ENCODE measurements at places on chromosomes 4 and X.

GRCh38 chr4:54915276-54915675, 210.1 kb downstream of the KDR start:
- DNase-seq, result no peak

DNA sequence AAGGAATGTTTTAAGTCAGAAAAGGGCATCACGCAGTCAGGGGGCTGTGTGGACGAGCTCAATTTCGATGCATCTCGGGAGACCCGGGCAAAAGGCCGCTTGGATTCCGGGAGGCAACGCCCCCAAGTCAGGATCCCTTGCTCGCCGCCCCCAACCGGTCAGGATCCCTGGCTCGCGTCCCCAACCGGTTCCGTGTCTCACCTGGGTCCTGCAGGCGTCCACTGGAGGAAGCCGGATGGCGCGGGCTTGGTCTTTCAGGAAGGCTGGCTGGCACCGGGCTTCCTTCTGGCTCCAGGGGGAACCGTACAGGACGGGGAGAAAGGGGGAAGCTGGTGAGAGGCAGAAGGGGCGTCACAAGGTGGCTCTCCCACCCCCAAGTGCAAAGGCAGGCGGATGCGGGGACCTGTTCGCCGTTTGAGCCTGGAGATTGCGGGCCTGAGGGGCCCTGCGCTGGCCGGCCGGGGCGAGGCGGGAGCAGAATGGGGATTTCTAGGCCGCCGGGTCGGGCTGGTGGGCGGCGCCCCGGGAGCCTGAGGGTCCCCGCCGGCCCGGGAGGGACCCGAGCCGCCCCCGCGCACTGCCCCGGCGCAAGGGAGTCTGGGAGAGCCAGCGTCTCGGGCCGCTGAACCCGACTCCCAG, 84.7 kb downstream of the HPRT1 start:
- no peak for DNase-seq

DNA sequence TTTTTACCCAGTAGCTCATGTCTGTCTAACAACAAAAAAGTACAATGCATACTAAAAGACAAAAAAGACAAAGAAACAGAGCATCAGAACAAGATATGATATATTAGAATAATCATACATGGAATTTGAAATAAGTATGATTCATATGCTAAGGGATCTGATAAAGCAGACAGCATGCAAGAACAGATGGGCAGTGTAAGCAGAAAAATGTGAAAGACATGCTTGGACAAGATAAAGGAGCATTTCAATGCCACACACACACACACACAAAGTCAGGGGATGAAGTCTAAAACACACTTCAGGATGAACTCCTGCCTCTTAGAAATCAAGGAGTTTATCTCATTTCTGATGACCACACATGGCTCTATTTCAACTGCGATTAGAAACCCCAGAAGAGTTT, 649.6 kb upstream of the NDST4 start:
- no peak for DNase-seq

- DNase-seq, result no peak
Measured at GRCh38 chrX:70033348-70034051, 16.2 kb downstream of the AWAT2 start.

DNA sequence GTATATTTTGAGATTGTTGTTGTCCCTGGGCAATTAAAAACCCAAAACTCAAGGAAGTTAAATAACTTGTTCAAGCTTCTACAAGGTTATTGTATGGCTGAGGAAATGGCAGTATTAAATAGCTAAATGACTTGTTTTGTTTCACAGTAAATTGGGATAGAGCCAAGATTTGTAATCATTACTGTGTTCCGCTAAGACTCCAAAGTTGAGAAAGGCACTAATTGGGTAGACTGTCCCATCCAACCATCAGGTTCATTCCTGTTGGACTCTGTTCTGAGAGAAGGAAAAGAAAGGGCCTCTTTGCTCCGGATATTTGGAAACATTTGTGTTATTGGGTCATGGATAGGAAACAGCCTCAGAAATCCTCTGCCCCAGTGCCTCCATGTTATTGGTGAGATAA, 82.2 kb downstream of the DCLK2 start:
- no peak for DNase-seq

- no peak for DNase-seq
Measured at GRCh38 chrX:32126997-32127396, 1055.2 kb upstream of the FTHL17 start.

- no peak for DNase-seq
Measured at GRCh38 chr4:6050551-6050950, 32.3 kb upstream of the C4orf50 start.

- DNase-seq, result no peak
Measured at GRCh38 chrX:72269671-72270251, 7.3 kb downstream of the RPS4X start.

- no peak for DNase-seq
Measured at GRCh38 chr4:118879409-118879808, 9.2 kb upstream of the SYNPO2 start.

All from left renal pelvis (tissue), 4 donors.